Neural crest cell (in vitro differentiated cells): ENCODE measurements at places on chromosomes 6 and 20. TPM values are rescaled to one million over a fixed set of nuclear protein-coding genes. Genes with fewer than 3 reads are reported as not detected.
A peak's percentile ranks its signal among the peaks of the same experiment; 100 is the strongest.

GRCh38 chr6:3405679-3406078 lies 51.2 kb downstream of the SLC22A23 start:
- H3K27me3 ChIP-seq = no peaks in the 10 kb centered on the region
- no peak for DNase-seq
- no peak overlapping the region for H3K27ac ChIP-seq
- H3K4me1 ChIP-seq = peaks cover 27% of the 10 kb centered on the region
- peaks cover 3% of the 10 kb centered on the region for H3K36me3 ChIP-seq

GRCh38 chr6:149503276-149503675 lies 18.5 kb upstream of the ZC3H12D start:
- no peak overlapping the region for H3K27ac ChIP-seq
- DNase-seq = no peak
- H3K4me1 ChIP-seq = no peaks in the 10 kb centered on the region
- no peaks in the 10 kb centered on the region for H3K36me3 ChIP-seq

The OGFR gene
- total RNA-seq = 36.7 and 38.5 TPM in 2 replicates

GRCh38 chr20:15708984-15709598 lies 864.2 kb downstream of the KIF16B start:
- H3K36me3 ChIP-seq = no peaks in the 10 kb centered on the region
- H3K4me3 ChIP-seq = no peak overlapping the region
- no peaks in the 10 kb centered on the region for H3K4me1 ChIP-seq

GRCh38 chr6:131819572-131820124 lies 11.8 kb downstream of the ENPP1 start:
- H3K36me3 ChIP-seq = no peaks in the 10 kb centered on the region

GRCh38 chr20:41436679-41437078 lies 70.1 kb upstream of the EMILIN3 start:
- H3K4me3 ChIP-seq = no peak overlapping the region
- peaks cover 50% of the 10 kb centered on the region for H3K36me3 ChIP-seq
- DNase-seq = no peak
- no peaks in the 10 kb centered on the region for H3K4me1 ChIP-seq

GRCh38 chr6:134921721-134922261 lies 28.1 kb downstream of the ALDH8A1 start:
- H3K36me3 ChIP-seq = no peaks in the 10 kb centered on the region
- H3K27ac ChIP-seq = no peak overlapping the region
- H3K27me3 ChIP-seq = no peaks in the 10 kb centered on the region
- H3K4me1 ChIP-seq = no peaks in the 10 kb centered on the region

The RAB32 gene
- 23.8 and 26.0 TPM in 2 replicates for total RNA-seq

GRCh38 chr20:58393299-58393698 lies 4.3 kb downstream of the VAPB start:
- H3K27me3 ChIP-seq = no peaks in the 10 kb centered on the region
- H3K4me3 ChIP-seq = peak overlapping the region; percentile 5
- H3K4me1 ChIP-seq = peaks cover 55% of the 10 kb centered on the region
- peaks cover 13% of the 10 kb centered on the region for H3K36me3 ChIP-seq
- no peak for DNase-seq
- H3K27ac ChIP-seq = no peak overlapping the region

GRCh38 chr20:53949319-53949839 lies 121.0 kb downstream of the BCAS1 start:
- no peak overlapping the region for H3K4me3 ChIP-seq
- H3K27me3 ChIP-seq = no peaks in the 10 kb centered on the region
- H3K27ac ChIP-seq = no peak overlapping the region
- no peak for DNase-seq
